Left lobe of liver (tissue), 2 donors: ENCODE measurements at places on chromosomes 3 and 15. TPM values are rescaled to one million over a fixed set of nuclear protein-coding genes. Genes with fewer than 3 reads are reported as not detected.

DNA sequence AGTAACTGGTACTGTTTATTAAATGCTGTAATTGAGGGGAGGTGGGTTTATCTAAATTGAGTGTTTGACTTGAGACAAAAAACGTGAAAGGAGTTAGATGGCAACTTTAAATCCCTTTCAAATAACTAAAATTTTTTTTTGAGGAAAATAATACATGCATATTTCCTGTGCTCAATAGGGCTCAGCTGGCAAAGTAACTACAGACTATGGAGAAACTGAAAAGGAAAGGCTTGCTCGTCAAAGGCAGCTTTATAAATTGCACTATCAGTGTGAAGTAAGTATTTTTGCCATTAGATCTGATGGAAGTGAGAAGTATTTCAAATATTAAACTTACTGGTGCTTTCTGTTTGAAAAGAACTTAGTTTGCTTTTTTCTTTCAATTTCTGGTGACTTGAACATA, 72.2 kb downstream of the DZIP3 start:
- DNase-seq: no peak

DNA sequence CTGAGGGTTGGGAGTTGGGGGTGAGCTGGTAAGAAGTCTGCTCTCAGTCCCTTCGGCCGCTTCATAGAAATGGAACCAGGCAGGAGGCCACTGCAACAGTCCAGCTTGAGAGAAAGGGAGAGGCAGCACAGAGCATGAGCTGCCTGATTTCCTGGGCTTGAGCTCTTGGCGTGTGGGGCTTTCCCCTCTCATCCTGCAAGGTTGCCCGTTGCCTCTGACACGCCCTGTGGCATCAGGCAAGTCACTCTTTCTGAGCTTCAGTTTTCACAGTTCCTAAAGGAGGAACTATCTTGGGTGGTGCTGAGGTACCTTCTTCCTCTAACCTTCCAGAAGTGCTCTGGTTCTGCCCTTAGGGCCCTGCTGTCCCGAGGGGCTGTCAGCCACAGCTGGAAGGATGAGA, 4.9 kb downstream of the MESP2 start:
- no peak for DNase-seq

GRCh38 chr3:133273346-133273745, 126.5 kb upstream of the BFSP2 start:
- DNase-seq: no peak

GRCh38 chr15:32928876-32929275, 211.1 kb downstream of the GREM1 start:
- DNase-seq: no peak

DNA sequence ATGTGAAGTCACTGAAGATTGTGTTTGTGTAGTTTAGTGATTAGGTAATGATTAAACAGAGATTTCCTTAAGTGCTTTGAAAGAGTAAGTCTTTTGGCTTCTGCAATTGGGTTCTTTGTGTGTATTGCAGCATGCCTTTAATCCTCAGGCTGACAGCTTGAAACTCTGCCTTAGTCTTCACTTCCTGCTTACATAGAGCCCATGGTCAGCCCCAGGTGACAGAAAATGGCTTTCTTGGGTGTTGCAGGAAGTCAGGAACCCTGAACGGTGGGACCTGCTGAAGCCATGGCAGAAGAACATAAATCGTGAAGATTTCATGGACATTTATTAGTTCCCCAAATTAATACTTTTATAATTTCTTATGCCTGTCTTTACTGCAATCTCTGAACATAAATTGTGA, 61.3 kb downstream of the KBTBD8 start:
- no peak for DNase-seq

Gene THRB
- total RNA-seq: 30.7 TPM

Gene PLSCR5
- total RNA-seq: not detected

- no peak for DNase-seq
Measured at GRCh38 chr15:37820380-37821128, 113.9 kb upstream of the TMCO5A start.

Gene ETV5
- total RNA-seq: 7.0 TPM

Gene GNAT1
- total RNA-seq: 0.08 TPM

DNA sequence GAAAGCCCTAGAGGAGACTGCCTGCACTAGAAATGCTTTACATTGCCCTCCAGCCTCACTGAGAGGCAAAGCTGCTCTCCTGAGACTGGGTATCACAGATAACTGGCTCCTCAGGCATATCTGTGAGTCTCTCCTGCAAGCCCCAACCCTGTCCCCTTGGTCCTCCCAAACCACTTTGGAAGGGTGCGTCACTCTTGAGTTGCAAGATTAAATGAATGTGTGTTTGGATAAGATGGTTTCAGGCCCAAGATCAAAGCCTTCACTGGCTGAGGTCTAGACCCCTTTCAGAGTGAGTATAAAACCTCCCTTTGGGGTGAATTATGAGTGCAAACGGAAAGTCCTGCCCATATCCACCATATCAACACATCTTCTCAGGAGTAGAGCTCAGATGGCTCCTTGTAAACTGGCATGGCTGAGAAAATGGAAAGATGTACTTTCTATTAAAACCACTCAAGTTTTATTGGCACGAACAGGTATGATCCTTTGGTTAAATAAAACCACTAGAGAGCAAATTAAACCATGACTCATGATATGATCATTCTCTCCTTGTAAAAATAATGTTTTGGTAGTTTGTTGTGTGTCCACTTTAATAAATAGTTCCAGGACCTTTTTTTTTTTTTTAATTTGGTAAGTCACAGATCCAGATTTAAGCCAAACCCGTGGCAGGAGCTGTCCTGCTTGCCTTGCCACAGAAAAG, 164.0 kb downstream of the CHST2 start:
- no peak for DNase-seq

GRCh38 chr3:87332789-87333188, 56.4 kb upstream of the POU1F1 start:
- DNase-seq: no peak

Gene KLF13
- 91.9 TPM for total RNA-seq

Gene CELSR3
- 0.45 TPM for total RNA-seq

GRCh38 chr3:43094851-43095250, 11.0 kb downstream of the POMGNT2 start:
- no peak for DNase-seq

DNA sequence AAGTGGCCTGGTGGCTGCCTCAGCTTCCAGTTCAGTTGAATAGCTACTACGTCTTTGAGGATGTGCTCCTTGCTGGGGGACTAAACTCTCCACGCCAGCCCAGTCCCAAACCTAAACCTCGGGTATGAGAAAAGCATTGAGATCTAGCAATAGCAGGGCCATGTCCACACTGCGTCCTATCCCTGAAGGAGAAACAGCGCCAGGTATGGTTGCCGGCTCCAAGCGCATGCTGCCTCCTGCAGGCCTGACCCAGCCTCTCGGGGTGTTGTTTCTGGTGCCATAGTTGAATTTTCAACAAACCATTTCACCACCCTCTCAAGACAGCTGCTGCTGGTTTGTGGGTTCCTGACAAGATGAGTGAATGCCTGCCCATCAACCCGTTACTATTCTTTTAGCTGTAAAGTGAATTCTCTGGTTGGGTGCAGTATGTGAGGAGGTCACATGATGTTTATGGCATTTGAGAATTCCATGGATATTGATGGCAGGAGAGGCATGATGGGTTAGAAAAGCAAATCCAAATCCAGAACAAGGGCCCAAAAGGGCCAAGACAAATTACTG, 13.0 kb upstream of the SLC28A1 start:
- DNase-seq: peak; percentile 44

Gene CRABP1
- 0.40 TPM for total RNA-seq

Gene CERS3
- not detected for total RNA-seq

DNA sequence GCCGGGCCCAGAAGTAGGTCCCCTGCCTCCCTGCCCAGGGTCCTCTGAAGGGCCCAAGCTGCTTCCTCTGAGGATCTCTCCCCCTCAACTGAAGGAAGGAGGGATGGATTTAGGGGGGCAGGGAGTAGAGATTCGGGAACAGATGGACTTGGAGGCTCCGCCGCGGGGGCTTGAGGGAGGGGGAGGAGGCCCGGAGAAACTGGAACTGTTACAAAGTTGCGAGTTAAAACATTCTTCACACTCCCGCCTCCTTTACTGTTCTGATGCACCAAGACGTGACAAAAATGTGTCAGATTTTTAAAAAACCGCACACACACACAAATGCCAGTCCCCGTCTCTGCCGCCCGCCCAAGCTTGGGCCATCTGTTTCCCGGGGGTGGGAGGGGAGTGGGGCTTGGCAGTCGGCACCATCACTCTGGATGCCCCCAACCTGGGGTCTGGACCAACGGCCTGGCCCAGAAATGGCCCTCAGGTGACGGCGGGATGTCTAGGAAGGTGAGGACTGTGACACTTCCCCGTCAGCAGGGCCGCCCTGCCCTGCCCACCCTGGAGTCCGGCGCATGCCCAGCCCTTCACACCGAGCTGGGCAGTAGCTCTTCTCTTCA, 25.0 kb upstream of the LINGO1 start:
- DNase-seq: no peak

DNA sequence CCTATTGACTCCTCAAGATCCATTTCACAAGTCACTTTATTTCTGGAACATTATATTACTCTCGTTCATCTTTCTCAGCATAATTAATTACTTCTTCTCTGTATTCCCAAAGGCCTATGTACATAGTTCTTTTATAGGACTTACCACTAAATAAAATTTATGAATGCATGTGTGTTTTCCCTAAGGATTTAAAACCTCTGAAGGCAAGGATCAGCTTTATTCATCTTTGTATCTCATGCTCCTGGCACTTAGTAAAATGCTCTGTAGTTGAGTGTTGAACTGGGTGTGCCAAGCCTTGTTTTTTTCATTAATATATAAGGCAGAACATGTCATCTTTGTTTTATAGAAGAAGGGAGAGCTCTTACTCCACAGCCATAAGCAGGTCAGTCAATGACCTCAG, 194.1 kb upstream of the ZPLD1 start:
- no peak for DNase-seq

Gene OR5K2
- total RNA-seq: not detected

DNA sequence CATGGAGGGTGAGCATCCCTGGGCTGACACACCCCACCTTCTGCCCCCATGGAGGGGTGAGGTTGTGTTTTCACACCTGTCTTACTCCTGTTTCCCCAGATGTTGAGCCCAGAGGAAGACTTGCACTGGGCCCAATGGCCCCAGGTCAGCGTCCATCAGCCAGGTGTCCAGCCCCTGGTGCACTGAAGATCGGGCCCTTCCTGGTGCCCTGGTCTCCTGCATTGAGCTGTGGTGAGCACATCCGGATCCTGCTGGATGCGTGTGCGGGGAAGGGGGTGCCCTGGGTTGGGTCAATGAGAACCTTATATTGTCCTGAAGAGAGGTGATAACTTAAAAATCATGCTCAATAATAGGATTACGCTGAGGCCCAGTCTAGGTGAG, 227.3 kb downstream of the SNRPN start:
- peak; percentile 18 for DNase-seq

GRCh38 chr3:141255846-141256261, 24.2 kb downstream of the PXYLP1 start:
- no peak for DNase-seq

DNA sequence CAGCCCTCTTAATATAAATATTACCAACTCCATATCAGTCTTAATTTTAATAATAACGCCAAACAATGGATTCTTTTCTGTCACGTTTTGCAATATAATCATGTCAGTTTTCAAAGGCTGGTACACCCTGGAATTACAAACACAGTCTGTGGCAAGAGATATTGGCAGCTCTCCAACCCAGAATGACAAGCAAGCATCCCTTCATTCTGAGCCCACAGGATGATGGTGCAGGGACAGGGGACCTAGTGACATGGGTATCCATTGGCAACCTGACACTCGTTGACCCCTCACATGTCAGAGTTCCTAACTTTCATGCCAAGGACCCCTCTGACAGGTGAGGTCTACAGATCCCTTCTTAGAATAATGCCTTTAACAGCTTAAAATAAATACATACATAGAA, 154.5 kb upstream of the TSC22D2 start:
- peak; percentile 74 for DNase-seq

DNA sequence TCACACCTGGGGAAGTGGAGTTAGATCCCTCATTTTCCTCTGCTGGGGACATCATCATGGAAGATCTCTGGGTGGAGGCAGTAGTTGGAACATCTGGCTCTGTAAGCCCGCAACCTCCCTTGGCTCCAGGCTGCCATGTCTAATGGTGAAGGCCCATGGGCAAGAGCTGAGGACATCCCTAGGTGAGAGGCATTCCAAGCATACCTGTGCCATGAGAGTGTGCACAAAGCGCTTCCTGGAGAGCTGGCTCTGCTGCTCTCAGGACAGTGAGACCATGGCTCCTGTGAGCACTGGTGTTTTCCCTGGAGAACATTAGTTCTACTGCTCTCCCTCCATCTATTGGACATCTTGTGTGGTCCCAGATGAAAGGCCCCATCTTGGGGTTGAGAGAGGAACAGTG, 7.7 kb downstream of the MAPKAPK3 start:
- no peak for DNase-seq

GRCh38 chr3:157494581-157495281, 8.5 kb downstream of the VEPH1 start:
- DNase-seq: no peak

DNA sequence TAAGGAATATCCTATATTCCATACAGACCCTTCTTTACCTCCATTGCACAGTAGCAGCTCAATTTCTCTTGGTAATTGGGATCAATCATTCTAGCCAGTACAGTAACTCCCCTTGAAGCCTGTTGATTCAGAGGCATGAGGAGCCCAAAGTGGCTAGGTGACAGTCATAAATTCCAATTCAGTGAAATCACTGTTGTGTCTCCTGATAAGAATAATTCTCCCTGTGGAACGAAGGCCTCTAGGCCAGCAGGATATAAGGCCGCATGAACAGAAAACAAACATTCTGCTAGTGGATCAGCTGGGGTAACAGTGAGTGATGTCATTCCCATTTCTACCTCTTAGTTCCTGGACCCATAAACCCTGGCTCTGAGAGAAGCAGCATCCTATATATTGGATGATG, 696.3 kb downstream of the NR2F2 start:
- DNase-seq: no peak

Gene FAM81A
- total RNA-seq: not detected

Gene MTMR10
- total RNA-seq: 26.6 TPM

- no peak for DNase-seq
Measured at GRCh38 chr3:23241256-23241655, 38.1 kb downstream of the UBE2E2 start.

DNA sequence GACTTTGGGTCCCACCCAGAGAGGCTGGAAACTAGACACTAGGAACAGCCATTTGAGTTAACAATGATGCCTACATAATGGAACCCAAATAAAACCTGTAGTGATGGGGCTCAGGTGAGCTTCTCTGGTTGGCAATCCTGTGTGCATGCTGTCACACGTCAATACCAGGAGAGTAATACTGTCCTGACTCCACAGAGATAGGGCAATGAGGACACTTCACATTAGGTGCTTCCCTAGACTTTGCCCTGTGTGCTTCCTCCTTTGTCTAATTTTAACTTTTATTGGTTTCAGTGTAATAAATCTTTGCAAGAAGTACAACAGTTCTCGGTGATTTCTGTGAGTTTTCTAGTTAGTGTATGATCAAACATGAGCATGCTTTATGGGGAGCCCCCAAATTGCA, 281.8 kb upstream of the ARRDC4 start:
- no peak for DNase-seq

Gene MASP1
- total RNA-seq: 93.7 TPM

- peak; percentile 49 for DNase-seq
Measured at GRCh38 chr3:16060358-16060852, 114.1 kb upstream of the GALNT15 start.
